ENCODE measurements at places on chromosomes 4 and X.
A peak's percentile ranks its signal among the peaks of the same experiment; 100 is the strongest.

DNA sequence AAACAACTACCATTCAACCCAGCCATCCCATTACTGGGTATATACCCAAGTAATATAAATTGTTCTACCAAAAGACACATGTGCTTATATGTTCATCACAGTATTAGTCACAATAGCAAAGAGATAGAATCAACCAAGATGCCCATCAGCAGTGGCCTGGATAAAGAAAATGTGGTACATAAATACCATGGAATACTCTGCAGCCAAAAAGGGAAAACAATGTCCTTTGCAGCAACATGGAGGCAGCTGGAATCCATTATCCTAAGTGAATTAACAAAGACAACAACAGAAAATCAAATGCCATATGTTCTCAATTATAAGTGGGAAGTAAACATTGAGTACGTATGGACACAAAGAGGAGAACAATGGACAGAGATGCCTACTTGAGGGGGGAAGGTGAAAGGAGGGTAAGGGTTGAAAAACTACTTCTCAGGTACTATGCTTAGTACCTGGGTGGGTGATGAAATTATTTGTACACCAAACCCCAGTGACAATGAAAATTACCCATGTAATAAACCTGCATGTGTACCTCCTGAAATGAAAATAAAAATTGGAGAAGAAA lies 632.1 kb upstream of the AADAT start:
- DNase-seq: no peak

GRCh38 chr4:13483768-13484121 lies 395 bp downstream of the RAB28 start:
- no peak for DNase-seq

- no peak for DNase-seq
Measured at GRCh38 chr4:73673286-73673685, 53.0 kb upstream of the RASSF6 start.

- peak; percentile 16 for DNase-seq
Measured at GRCh38 chr4:3873408-3874027, 107.3 kb downstream of the ADRA2C start.

DNA sequence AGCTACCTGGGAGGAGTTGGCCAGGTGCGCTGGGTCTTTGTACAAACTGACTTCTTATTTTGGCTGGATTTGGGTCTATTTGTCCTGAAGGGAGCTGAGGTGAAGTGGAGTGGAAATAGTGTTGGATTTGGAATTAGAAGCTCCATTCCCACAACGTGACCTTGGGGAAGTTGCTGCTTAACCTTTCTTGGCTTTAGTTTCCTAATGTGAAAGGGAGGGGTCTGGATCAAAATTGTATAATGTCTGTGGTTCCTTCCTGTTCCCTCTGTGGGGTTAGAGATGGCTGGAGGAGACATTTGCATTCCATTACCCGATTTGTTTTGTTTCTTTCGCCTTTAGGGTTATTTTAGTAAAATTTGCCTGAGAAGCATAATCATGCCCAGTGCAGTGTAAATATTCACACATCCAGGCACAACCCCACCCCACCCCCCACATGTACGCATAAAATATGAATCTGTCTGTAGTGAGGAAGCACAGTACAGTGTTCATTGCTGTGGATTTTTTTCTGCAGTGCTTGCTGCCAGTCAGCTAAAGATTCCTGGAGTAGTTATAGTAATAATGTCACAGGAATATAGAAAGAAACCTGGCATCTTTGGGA lies 21.5 kb downstream of the JADE1 start:
- no peak for DNase-seq

- DNase-seq: no peak
Measured at GRCh38 chr4:145218251-145218650, 37.9 kb upstream of the OTUD4 start.

DNA sequence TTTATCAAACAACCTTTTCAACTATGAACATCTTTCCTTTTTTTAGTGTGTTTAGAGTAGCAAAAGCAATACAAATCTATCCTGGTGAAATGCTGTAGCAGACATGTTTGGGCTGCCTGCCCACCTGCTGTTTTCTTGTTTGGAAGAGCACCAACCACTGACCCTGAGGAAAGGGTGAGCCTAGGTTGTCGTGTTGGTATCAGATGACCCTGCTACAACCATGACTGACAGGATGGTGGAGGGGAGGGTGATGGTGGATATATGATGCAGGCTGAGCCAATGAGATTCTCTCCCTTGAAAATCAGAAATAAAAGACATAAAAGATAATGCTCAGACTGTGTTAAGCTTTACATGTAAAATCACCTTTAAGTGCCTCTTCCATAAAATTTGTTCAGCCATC lies 201.2 kb downstream of the NPNT start:
- no peak for DNase-seq

DNA sequence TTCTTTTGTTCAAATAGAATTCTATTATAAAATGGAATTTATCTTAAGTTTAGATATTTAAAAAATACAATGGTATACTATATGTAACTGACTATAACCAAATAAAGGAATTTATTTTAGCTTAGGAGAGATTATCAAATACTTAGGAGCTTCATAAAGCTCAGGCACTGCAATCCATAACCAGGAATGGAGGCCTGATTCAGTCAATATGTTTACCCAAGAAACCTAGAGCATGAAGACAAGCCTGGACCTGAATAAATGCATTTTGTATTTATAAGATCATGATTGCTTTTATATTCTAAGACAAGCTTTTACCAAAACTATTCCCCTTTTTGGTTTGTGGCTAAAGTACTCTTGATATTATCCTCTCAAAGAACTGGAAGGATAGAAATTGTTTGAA lies 742.6 kb downstream of the FAT4 start:
- no peak for DNase-seq

DNA sequence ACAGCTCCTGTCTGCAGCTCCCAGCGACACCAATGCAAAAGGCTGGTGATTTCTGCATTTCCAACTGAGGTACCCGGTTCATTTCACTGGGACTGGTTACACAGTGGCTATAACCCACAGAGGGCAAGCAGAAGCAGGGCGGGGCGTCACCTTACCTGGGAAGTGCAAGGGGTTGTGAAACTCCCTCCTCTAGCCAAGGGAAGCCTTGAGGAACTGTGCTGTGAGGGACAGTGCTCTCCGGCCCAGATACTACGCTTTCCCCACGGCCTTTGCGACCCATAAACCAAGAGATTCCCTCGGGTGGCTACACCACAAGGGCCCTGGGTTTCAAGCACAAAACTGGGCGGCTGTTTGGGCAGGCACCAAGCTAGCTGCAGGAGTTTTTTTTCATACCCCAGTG lies 218.9 kb downstream of the PPP3CA start:
- no peak for DNase-seq

DNA sequence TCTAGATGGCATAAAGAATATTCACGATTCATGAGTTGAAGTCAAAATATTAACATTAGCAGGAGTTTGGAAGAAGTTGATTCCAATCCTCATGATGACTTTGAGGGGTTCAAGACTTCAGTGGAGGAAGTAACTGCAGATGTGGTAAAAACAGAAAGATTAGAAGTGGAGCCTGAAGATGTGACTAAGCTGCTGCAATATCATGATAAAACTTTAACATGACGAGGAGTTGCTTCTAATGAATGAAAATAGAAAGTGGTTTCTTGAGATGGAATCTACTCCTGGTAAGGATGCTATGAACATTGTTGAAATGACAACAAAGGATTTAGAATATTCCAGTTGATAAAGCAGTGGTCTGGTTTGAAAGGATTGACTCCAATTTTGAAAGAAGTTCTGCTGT lies 70.1 kb upstream of the TMLHE start:
- DNase-seq: no peak

- DNase-seq: peak; percentile 81
Measured at GRCh38 chrX:103687696-103688201, 1.2 kb upstream of the MORF4L2 start.

GRCh38 chr4:13529128-13529919 lies 15.0 kb downstream of the NKX3-2 start:
- DNase-seq: no peak

DNA sequence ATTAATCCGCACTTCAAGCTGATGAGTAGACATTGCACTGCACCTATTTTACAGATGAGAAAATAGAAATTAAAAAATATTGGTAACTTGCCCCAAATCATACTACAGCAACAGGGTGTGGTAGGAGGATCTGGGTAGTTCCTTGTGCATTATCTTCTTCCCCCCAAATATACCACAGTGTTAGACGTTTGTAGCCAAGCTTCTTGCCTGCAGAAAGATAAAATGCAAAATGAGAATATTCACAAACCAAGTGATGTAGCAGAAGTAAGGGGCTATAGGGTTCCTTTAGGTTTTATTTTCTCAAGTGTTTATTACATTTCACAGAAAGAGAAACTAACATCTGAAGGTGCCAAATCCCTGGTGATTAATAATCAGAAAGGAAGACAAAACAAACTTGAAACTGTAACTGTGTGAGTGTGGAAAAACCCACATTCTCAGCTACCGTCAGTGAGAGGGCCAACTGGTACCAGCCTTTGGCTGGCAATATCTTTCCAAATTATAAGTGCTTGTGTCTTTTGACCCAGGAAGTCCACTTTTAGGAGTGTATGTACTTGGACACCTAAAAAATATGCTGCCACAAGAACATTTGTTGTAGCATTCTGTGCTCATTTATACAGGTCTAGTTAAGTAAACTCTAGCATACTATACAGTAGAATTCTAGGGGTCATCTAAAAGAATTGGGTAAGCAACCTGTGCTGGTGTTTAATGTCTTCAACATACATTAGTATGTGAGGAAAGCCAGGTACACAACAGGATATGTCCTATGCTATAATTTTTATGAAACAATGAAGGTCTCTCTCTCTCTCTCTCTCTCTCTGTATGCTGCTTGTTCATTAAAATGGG lies 6.7 kb upstream of the CD38 start:
- DNase-seq: no peak

- no peak for DNase-seq
Measured at GRCh38 chrX:56793112-56793430, 64.0 kb downstream of the NBDY start.

DNA sequence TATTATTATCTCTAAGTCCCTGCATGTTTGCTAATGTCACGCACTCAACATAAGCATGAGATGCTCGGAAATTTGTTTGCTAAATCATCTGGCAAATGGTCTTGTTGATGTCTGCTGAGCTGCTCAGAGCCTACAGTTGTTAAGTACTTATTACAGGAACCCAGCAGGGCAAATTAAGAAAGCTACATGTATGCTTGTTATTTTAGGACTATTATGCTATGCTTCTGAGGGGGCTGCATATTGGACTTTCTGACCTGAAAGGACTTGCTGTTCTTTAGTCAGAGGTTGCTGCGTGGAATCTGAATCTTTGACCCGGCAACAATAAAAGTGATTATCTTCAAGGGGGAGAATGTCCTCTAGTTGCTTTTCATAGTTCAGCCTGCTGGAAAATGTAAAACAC lies 36.3 kb upstream of the TENM3 start:
- DNase-seq: no peak

DNA sequence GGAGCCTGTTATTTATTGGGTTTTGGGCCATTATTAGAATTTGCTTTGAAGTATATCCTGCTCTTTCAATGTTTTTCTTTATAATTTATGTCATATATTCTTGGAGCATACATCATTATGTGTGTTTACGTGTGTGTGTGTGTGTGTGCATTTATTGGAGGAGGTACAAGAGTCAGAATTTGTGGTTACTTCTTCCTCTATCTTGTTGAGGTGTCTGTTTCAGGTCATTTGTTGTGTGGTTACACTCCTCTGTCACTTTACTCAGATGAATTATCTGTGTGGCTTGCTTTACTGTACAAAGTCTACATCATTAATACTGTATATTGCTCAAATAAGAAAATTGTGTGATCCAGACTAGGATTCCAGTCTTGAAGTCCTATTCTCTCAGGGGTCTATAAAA lies 1957.4 kb upstream of the TENM3 start:
- DNase-seq: no peak

DNA sequence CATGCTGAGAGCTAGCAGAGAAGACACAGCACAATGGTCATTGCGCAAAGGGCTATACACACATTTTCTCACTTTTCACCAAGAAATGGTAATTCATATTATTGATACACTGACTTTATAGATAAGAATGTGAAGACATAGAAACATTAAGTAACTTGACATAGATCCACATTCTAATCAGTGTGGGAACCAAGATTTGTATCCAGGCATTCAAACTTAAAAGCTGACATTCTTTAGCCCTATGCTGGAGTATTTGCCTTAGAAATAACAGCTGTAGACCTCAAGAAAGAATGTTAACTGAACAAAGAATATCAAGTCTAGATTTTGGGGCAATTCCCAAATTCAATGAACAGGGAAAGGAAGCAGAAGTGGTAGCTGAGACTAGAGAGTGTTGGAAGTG lies 384.8 kb downstream of the IL15 start:
- no peak for DNase-seq

- no peak for DNase-seq
Measured at GRCh38 chrX:150966235-150966634, 16.9 kb upstream of the HMGB3 start.

- DNase-seq: no peak
Measured at GRCh38 chr4:37666625-37667071, 19.5 kb downstream of the RELL1 start.

DNA sequence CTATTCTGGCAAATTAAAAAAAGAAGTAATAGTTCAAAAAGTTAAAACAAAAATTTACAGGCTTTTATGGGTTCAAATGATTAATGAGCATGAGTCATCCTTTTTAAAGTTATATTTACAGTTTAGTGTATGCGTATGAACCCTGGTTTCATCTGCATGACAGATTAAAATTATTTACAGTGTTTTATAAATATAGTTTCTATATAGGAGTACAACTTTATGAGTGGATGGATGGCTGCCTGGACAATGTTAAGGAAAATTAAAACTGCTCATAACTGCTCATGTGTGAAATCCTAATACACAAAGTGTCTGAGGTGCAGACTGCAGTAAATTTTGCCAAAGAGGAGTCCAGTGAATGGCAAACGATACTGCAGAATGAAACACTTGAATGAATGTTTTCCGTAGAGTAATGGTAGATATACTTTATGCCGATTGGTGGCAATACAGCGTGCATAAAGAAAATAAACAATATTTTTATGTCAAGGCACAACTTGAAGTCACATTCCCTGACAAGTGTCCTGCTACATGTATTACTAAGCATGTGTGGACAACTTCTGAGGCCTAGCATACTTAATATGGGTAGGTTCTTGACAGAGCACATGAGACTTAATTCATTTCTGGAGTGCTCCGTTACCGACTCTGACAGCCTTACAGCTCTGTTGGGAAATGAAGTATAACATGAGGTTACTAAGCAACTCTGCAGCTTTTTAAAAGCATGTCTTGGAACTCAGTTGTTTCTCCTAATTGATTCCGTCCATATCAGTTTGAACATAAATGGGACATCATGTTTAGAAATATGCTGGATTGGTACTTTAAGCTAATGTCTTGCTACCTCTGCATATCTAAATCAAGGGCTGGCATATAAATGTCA lies 985.6 kb upstream of the PCDH7 start:
- DNase-seq: no peak

GRCh38 chr4:128600996-128601871 lies 208.3 kb upstream of the JADE1 start:
- DNase-seq: no peak

DNA sequence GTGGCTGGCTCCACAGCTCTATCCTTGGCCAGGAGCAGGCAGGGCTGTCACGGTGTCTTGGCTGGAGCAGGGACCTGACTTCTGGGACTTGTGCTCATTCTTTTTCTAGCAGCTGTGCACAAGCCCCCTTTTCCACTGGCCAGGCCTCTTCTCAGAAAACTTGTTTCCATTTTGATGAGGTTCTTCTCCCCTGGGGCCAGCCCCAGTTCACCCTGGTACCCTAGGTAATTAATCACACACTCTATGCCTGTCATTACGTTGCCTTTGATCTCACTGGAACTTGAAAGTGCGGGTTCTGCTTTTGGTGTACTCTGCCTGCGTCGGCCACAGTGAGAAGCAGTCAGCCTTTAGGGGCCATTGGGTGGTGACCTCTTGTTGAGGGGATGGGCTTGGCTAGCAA lies 26.6 kb downstream of the DRD5 start:
- no peak for DNase-seq

All from right forelimb (tissue), 1 donor.